D341Med (cell line): ENCODE measurements at places on chromosomes 5 and 9.
A peak's percentile ranks its signal among the peaks of the same experiment; 100 is the strongest.

DNA sequence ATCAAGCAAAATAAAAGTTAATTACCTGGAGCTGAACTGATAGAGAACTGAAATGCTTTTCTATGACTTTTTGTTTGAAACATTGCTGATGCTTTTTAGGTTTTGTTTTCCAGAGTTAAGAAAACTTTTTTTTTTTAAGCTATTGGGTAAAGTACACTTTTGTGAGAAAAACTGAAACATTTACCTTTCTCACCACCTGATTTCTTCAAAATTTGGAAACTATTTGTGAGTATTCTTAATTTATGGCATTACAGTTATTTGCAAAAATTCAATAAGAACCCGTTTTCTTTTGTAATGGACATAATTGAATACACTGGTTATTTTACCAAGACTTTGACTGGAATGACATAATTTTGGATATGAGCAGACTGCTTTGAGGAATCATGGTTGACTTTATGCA lies 6.6 kb downstream of the C9orf153 start:
- DNase-seq, result no peak

DNA sequence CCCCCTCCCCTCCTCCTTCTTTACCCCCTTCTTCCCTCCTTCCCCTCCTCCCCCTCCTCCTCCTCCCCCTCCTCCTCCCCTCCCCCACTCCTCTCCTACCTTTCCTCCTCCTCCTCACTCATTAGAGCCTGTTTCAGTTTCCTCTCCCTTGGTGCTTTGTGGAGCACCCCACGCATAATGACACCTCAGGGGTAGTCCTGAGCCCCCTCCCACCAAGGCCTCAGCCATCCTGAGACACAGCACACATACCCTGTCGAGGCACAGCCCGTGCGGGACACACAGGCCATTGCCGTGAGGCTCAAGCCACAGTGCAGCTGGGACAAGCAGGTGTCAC lies 35.4 kb downstream of the HK3 start:
- no peak for DNase-seq

- no peak for DNase-seq
Observed at GRCh38 chr9:75788006-75788634, 102.4 kb upstream of the PCSK5 start.

- no peak for DNase-seq
Observed at GRCh38 chr9:18058564-18059442, 415.1 kb upstream of the ADAMTSL1 start.

- DNase-seq, result peak; percentile 92
Observed at GRCh38 chr5:180126716-180127681, 55.4 kb upstream of the RNF130 start.

DNA sequence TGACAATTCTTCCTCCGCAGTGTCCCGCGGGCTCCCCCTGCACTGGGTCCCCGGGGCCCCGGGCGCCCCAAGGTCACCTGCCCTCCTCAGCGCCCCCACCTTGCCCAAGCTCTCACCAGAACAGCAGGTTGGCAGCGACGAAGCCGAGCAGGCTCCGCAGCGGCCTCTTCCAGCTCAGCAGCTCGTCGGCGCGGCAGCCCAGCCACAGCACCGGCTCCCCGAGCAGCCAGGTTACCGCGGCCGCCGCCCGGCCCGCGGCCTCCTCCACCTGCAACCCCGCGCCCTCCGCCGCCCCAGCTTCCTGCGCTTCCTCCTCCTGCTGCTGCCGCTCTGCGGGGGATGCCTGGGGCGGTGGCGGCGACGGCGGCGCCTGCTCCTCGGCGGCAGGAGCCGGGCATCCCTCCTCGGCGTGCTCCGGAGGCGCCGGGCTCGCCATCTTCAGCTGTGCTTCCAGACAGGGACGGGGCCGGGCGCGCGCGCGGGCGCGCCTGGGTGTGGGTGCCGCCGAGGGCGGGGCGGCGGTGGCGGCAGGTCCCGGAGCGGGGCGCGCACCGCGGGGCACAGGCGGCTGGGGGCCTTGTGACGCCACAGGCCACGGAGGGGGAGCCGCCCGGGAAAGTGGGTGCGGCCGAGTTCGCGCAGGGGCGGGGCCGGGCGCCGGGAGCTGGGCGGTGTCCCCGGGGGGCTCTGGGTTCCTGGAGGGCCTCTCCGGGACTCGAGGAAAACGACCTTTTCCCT lies at the start of gene RETREG1:
Gene RETREG1 (minus strand): TSS at position 462 of the 738 bp plus-strand sequence. CDS start 26 bp downstream, at position 436.
- DNase-seq, result peak; percentile 79

- no peak for DNase-seq
Observed at GRCh38 chr9:1253064-1253979, 203.2 kb downstream of the DMRT2 start.
